ENCODE measurements at places on chromosomes 12 and 14.

GRCh38 chr14:101586531-101587430 is 25.5 kb downstream of the DIO3 start:
- no peak for DNase-seq

DNA sequence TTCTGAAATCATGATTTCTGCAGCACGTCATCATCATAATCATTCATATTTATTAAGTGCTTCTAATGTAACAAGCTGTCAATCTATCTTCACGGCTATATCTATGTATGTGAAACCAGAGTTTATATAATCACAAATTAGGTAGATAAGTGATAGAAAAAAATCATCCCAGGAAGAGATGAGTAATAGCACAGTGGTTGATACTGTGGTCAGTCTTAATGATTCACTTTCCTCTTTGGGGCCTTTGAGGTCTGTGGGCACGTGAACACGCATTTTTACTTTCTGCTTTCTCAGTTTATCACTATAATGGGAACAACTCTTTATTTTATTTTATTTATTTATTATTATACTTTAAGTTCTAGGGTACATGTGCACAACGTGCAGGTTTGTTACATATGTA is 265.9 kb upstream of the NOVA1 start:
- DNase-seq, result no peak

DNA sequence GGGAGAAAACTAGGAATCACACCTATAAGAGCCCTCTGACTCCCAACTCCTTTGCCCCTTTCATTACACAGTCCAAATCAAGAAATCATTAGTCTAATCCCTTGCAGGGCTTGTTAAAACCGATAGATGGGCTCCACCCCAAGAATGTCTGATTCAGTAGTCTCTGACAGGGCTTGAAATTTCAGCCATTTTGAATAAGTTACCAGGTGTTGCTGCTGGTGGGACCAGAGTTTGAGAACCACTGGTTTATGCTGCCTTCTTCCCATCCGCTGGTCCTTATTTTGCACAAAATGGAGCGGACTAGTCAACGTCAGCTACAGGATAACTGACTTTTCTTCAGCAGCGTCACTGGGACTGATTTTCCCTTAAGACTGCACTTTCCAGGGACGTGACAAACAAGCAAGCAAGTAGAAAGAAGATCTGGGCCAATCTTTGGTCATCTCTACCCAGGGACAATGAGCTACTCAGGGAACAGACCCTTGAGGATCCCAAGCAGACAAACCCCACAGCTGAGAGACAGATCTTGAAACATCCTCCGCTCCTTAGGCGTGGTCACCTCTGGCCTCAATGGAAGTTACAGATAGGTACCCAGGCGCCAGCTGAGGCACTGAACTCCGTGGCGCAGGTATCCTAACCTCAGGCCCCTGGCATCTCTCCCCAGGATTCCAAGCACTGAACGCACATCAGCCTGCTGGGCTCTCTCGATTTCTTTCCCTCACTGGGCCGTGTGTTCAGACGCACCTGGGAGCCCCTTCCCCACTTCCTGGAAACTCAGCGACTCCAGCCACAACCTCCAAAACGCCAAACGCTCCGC is 900 bp downstream of the KCTD10 start:
- no peak for DNase-seq

- DNase-seq, result no peak
These were observed 860.6 kb upstream of the MGAT4C start for GRCh38 chr12:87116780-87117179.

- DNase-seq, result no peak
These were observed 78.2 kb downstream of the HMGA2 start for GRCh38 chr12:65902500-65902899.

DNA sequence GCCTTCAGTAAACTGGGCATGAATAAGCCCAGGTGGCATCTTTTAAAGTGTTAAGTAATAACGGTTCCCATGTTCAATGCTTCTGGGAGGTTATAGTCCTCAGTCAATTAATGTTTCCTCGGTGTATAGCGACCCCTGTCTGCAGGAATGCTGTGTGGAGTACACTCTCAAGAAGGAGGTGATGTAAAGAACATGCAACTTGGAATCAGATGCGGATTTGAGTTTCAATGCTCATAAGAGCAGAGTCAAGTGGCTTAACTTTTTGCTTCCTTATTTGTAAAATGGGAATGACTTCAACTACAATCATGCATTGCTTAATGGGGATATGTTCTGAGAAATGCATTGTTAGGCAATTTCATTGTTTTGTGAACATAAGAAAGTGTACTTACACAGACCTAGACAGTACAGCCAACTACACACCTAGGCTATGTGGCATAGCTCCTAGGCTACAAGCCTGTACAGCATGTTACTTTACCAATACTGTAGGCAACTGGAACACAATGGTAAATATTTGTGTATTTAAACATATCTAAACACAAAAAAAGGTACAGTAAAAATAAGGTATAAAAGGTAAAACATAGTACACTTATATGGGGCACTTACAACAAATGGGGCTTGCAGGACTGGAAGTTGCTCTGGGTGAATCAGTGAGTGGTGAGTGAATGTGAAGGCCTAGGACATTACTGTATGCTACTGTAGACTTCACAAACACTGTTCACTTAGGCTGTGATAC is 6.7 kb upstream of the MRPS35 start:
- peak; percentile 30 for DNase-seq

- DNase-seq, result no peak
These were observed 2.7 kb downstream of the MAPK1IP1L start for GRCh38 chr14:55054098-55054497.

GRCh38 chr14:57085043-57085442 is 183.7 kb downstream of the EXOC5 start:
- no peak for DNase-seq

DNA sequence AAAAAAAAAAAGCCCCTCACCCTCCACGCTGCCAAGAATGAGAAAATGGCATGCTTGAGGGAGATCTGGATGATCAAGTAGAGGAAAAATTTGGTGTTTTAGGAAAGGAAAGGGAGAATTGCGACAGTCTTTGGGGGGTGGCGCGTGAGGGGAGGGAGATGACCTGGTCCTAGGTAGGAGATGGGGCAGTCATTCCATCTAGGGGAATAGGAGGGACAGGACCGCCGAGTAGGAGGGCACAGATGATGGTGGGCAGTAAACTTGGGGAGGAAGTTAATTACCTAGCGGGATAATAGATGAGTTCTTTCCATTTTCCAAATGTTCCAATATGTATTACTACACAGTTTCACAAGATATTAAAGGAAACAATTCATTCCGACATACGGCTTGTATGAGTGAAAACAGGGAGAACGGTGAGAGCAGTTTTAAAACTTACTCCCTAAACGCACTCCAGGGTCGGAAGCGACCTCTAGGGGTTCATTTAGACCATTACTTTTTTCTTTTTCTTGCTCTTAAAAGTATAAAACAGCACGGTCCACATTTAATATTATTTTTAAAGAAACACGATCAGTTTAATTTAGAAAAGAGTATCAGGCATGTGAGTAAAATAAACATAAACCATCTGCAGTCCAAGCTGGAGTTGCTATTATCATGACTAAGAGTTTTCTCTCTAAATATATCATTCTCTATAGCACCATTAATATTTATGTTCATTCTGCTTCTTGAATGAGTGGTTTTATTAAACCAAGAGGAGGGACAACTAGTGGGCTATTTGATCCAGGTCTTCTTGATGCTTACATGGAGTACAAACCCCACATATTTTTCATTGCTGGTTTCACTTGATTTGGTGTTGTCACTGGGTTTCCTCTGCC is 3.0 kb upstream of the FNTB start:
- DNase-seq, result no peak

DNA sequence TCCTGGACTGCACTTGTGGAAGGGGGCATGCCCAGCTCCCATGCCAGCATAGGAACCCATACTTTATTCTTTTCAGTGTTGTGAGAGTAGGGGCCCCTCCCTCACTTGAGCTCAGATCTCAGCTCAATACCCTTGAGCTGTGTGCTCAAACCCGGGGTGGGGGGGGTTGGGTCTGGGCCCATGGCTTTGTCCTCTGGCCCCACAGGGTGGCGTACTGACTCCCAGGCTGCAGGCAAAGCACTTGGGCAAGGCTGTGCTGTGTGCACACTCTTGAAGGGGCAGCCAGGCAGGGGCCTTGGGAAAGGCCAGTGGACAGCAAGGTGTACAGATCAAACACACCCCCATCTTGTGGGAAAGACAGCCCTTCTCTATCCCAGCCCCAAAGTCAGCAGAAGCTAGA is 81.8 kb downstream of the WIF1 start:
- no peak for DNase-seq

- DNase-seq, result no peak
These were observed 2.7 kb downstream of the PTHLH start for GRCh38 chr12:27969624-27970400.

GRCh38 chr14:61471297-61472005 is 150.1 kb downstream of the PRKCH start:
- no peak for DNase-seq

- no peak for DNase-seq
These were observed 44.8 kb downstream of the WDR20 start for GRCh38 chr14:102184316-102185035.

GRCh38 chr12:111425655-111426054 is 19.9 kb downstream of the SH2B3 start:
- DNase-seq, result no peak

DNA sequence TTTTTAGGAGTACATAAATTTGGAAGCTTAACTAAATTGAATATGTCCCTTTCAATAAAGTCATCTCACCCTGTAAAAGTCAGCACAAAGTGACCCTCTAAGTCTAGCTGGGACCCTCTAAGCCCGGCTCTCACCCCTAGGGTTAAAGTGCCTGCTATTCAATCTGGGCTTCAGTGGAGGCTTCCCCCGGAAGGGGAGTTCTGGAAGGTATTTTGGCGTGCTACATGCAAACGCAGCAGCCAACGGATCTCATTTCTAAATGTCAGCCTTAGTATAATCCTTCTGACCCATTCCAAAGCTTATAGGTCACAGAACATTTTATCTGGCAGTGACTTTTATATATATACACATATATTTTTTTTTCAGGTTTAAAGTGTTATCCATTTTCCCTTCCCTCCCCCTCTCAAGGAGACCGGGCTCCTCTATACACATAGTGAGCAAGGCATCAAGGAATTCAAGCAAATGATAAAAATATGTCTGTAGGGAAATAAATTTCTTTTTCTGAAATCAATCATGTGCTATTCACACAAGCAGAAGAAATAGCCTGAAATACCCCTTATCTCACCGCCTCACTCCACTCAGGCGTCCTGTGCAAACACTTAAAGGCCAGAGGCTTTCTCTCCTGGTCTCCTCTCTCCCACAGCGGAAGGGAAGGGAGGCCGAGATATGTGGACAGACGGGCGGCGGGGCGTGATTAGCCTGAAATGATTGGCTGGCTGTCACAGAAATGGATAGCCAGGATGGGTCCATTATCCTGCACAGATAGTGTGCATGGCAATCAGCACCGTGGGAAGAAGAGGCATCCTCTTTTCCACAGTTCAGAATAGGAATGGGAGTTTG is 301.7 kb downstream of the GALC start:
- DNase-seq, result no peak

DNA sequence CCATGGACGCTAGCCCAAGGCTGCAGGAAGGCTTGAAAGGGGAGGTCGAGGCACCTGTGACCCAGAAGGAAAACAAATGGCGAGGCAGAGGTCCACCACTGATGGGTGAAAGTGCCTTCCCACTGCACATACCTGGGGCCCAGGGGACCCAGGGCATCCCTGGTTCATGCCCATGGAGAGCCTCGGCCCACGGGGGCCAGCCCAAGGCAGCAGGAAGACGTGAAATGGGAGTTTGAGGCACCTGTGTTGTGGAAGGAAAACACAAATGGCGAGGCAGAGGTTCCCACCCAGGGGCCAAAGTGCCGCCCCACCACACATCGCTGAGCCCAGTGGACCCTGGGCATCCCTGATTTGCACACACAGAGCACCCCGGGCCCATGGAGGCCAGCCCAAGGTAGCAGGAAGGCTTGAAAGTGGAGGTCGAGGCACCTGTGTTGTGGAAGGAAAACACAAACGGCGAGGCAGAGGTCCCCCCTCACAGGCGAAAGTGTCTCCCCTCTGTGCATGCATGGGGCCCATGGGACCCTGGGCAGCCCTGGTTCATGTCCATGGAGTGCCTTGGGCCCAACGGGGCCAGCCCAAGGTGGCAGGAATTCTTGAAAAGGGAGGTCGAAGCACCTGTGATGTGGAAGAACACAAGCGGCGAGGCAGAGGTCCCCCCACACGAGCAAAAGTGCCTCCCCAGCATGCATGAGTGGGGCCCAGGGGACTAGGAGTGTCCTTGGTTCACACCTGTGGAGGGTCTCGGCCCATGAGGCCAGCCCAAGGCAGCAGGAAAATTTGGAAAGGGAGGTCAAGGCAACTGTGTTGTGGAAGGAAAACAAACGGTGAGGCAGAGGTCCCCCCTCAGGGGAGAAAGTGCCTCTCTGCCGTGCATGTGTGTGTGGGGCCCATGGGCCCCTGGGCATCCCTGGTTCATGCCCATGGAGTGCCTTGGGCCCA is 383.3 kb downstream of the ALG10 start:
- no peak for DNase-seq

- DNase-seq, result no peak
These were observed 1.5 kb upstream of the FGF6 start for GRCh38 chr12:4447151-4447550.

- no peak for DNase-seq
These were observed 1444.5 kb upstream of the FLRT2 start for GRCh38 chr14:84085493-84085892.

DNA sequence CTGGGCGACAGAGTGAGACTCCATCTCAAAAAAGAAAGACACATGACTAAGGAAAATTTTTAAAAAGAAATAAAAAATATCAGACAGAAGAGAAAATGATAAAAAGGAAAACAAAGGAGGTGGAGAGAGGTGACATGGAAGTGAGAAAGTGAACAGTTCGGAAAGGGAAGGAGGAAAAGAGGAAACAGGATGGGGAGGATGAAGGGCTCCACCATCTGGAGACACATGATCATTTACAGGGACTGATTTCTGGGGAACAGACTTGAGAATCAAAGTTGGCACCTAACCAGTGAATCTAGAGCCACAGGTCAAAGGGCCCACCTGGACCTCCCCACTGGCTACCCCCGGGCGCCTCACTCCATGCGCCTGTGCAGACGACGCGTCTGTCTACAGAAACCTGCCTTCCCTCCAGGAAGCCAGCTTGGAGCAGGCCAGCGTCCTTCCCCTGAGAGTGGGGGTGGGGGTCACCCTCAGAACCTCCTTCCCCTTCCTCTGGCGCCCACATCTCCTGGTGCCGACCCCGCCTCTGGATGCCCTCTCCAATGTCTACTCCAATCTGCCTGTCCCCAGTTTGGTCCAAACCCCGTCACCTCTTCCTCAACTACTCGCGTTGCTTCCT is 60.5 kb downstream of the AMN start:
- DNase-seq, result no peak

DNA sequence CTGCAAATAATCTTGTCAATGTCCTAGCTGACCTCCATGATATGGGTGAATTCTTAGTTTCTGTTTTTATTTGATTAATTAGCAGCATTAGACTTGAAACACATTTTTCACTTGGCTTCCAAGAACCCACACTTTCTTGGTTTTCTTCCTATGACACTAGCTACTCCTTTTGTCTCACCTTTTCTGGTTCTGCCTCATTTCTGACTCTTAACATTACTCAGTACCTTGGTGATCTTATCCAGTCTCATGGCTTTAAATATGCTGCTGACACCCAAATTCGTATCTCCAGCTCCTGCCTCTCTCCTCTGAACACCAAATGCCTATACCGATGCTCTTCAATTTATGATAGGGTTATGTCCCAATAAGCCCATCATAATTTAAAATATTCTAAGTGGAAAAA is 32.0 kb upstream of the SSTR1 start:
- DNase-seq, result no peak

All from stimulated activated CD8-positive, alpha-beta memory T cell treated with anti-CD3 and anti-CD28 coated beads, Interleukin-7, amount 100 ng/mL, for 1 hour (primary cell).